T-helper 2 cell (primary cell): ENCODE measurements at places on chromosomes 4 and X.
A peak's percentile ranks its signal among the peaks of the same experiment; 100 is the strongest.

DNA sequence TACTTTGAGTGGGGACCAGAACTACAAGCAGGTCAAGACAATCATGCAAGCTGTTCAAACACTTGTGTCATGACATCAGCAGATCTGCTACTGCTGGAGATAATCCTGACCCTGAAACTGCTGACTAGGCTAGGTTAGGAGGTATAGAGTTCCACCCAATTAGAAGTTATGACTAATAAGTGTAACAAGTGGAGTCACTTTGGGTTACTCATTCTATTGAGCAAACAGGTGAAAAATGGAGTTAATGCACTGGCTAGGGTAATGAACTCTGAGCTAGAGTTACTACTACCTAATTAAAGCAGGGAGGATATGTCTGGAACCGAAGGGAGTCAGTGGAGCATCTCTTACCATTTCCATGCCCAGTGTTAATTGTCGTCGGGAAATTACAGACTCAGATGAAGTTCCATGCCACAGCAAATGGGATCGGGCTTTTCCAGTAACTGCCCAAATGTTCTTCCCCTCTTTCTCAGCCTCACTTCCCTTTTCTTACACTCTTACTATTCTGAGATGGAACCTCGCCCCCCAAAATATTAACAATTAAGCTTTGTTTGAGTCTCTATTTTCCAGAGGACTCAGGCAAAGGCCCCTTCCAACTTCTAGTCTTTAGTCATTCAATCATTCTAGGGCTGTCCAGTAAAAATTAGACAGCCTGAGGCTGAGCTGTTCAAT is 19.8 kb upstream of the MANBA start:
- DNase-seq, result no peak

DNA sequence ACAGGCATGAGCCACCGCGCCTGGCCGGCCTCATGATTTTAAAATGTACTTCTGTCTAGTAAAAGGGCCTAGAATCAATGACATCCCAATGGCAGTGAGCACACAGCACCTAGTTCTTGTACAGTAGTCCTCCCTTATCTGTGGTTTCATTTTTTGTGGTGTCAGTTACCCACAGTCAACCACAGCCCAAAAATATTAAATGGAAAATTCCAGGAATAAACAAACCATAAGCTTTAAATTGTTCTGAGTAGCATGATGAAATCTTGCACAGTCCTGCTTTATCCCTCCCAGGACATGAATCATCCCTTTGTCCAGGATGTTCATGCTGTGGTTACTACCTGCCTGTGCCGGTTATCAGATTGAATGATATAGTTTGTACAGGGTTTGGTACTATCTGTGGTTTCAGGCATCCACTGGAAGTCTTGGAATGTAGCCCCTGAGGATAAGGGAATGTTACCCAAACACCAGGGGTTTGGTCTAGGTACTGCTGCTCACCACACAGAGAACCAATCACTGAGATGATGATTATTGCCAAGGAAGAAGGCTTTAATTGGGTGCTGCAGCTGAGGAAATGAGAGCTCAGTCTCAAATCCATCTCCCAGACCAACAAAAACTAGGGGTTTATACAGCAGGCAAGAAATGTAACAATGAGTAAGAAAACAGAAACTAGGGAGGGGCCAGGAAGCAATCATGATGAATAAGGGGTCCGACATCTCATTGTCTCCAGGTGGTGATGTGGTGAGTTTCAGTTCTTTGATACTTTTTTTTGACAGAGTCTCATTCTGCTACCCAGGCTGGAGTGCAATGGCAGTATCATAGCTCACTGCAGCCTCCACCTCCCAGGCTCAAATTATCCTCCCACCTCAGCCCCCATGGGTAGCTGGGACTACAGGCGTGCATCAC is 16.2 kb upstream of the FHL1 start:
- DNase-seq, result no peak

- DNase-seq, result no peak
Observed at GRCh38 chr4:42361456-42361855, 35.8 kb upstream of the SHISA3 start.

GRCh38 chr4:75980576-75980975 is 10.2 kb downstream of the SDAD1 start:
- no peak for DNase-seq

DNA sequence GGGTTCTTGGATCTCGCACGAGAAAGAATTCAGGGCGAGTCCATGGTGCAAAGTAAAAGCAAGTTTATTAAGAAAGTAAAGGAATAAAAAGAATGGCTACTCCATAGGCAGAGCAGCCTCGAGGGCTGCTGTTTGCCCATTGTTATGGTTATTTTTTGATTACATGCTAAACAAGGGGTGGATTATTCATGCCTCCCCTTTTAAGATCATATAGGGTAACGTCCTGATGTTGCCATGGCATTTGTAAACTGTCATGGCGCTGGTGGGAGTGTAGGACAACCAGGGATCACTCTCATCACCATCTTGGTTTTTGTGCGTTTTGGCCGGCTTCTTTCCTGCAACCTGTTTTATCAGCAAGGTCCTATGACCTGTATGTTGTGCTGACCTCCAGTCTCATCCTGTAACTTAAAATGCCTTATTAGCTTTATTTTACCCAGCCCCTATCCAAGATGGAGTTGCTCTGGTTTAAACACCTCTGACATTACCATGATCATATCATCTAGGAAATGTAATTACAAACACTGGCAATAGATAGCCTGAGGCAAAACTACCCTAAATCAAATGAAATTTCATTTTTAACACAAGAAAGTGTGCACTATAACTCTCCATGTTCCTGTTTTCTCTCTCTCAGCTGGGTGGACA is 94.3 kb upstream of the ATXN3L start:
- no peak for DNase-seq

GRCh38 chr4:156594624-156595023 is 377.0 kb downstream of the PDGFC start:
- DNase-seq, result no peak

- DNase-seq, result no peak
Observed at GRCh38 chr4:71201057-71201456, 137.8 kb upstream of the SLC4A4 start.

DNA sequence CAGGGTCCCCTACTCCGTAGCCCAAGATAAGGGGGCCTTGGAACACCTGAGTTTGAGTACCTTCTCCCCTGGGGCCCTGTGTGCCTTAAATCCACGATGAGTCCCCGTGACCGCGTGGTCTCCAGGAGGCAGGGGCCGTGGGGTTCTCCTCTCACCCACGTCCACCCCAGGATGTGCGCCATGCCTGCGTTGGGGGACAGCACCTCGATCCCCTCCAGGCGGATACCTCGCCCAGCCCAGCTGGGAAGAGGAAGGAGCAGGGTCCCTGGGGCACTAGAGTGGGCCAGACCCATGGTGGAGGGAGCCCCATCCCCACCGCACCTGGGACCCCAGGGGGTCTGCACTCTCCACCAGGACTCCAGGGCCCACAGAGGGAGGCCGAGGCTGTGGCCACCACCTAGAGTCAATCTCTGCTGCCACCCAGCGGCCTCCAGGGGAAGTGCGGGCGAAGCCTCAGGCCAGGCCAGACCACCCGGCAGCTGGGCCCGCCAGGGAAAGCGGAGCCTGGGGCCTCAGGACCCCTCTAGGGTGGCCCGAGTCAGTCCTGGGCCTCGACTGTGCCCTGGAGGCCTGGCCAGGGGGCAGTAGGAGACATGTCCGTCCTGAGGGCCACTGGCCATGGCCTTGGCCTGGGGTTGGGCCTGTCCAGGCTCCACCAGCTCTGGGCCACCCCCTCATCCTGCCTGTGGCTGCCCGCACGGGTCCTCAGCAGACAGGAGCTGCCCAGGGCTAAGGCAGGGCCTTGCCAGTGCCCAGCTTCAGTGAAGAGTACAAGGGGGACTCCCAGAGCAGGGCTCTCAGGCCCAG is 55.0 kb downstream of the FAM53A start:
- peak; percentile 51 for DNase-seq

- DNase-seq, result no peak
Observed at GRCh38 chr4:87916626-87917025, 58.9 kb upstream of the SPP1 start.

DNA sequence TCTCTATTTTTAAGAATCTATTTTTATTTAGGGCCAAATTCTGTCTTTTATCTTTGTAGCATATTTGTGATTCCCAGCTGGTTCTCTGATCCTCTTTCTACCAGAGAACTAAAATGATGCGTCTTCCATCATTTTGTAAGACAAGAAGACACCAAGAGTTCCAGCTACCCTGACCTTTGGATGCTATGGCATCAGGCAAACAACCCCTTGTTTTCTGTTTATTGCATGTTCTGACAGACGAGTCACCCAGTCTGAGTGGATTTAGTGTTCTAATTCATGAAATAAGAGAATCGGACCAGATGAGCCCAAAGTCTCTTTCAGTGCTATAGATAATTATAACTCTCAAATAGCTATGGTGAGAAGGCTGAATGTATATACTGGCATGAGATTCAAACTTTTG is 69.7 kb downstream of the ZFYVE28 start:
- DNase-seq, result no peak

DNA sequence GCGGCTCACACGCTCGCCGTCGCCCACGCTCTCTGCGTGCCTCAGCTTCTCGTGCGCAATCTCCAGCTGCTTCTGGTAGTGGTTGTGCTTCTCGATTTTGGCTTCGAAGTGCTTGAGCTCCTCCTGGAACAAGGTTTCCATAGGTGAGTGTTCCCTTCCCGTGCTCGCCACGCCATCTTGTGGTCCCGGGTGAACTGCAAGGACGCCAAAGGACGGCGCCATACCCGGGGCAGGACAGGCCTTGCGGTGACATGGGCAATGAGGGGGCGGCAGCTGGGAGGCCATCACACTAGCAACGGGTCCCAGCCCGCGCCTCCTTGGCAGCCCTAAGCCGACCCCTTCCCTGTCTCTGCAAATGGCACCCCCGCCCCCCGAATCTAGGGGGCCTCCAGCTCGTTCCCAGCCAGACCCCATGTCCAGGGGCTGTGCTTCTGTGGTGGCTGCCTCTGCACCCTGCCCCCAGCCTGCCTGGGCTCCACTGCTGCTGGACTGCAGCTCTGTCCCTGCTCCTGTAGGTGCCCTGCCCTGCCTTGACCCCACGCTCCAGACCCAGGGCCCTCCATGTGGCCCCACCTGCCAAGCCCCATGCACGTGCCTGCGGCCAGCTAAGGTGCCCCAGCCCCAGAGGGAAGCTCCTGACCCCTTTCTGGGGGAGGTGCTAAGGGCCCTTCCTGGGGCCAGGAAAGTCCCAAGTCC is 17.3 kb downstream of the LRPAP1 start:
- no peak for DNase-seq

- DNase-seq, result peak; percentile 46
Observed at GRCh38 chrX:107450823-107451509, 1.5 kb downstream of the FRMPD3 start.

DNA sequence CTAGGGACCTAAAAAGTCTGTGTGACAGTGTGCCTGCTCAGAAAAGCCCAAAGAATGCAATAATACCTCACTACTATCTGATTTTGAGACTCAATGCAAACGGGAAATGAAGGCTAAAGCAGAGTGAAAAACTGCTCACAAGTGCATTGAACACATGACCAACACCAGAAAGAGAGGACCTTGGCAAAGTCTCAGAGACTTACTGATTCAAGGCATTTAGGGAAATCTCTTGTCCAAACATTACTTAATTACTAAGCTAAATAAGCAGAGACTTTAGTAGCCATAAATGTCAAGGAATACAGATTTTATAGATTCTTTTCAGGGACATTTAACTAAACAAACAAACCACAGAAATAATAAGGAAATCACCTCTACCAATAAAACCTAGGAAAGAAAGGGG is 916.0 kb downstream of the FSTL5 start:
- no peak for DNase-seq

GRCh38 chrX:150680974-150681373 is 12.2 kb upstream of the MTMR1 start:
- DNase-seq, result peak; percentile 35

- no peak for DNase-seq
Observed at GRCh38 chrX:138765051-138765450, 53.5 kb upstream of the FGF13 start.

GRCh38 chr4:5930876-5931275 is 38.0 kb upstream of the CRMP1 start:
- no peak for DNase-seq

DNA sequence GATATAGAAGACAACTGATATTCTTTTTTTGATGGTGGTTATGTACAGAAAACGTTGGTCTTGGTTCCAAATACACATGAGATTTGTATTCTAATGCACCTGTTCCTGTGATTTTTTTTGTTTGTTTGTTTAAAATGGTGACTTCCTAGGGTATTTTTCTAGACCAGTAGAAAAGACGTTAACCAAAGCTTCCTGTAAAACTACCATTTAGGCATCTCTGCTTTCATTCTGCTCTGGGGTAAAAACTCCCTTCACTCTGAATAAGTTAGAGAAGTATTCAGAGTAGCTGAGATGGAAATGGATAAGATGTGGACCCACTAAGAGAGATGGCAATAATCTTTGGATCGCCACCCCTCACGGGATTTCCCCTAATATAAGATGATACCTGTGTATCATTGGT is 343.2 kb upstream of the KLF3 start:
- no peak for DNase-seq

GRCh38 chr4:23135792-23136645 is 443.3 kb downstream of the GBA3 start:
- DNase-seq, result no peak

DNA sequence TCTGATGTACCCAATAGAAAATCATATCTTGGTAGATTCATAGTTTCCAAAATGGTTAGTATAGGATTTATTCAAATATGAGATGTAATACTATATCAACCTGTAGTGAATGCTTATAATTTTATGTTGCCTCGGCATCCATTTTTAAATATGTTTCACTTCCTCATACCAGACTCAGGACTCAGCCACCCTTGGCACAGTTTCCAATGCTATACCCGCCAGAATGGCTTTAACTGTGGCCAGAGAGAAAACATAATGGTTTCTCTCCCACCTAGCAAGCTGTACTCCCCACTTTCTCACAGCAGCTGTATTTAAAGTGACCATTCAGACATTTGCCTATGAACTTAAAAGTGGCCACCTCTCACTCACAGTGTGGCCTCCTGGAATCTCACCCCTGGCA is 466.6 kb upstream of the PABPC4L start:
- no peak for DNase-seq

DNA sequence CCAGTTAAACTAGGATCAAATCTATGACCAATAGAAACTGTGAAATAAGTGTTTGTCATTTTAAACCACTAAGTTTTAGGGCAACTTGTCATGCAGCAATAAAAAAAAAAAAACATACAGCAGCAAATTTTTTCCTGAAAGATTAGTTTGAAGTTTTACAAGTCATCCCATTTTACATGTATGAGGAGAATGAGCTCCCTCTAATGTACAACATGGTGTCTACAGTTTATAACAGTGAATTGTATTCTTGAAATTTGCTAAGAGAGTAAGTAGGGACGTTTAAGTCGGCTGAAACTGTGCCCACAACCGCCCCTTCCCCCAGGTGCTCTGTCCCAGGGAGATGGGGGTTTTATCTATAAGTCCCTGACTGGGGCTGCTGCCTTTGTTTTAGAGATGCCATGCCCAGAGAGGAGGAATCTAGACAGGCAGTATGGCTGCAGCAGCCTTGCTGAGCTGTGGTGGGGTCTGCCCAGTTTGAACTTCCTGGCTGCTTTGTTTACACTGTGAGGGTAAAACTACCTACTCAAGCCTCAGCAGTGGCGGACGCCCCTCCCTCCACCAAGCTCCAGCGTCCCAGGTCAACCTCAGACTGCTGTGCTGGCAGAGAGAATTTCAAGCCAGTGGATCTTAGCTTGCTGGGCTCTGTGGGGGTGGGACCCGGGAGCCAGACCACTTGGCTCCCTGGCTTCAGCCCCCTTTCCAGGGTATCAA is 499.3 kb upstream of the CT83 start:
- DNase-seq, result no peak
